ENCODE measurements at places on chromosomes 12 and 14.

GRCh38 chr14:51335531-51335930, 95.5 kb downstream of the TMX1 start:
- DNase-seq = no peak

DNA sequence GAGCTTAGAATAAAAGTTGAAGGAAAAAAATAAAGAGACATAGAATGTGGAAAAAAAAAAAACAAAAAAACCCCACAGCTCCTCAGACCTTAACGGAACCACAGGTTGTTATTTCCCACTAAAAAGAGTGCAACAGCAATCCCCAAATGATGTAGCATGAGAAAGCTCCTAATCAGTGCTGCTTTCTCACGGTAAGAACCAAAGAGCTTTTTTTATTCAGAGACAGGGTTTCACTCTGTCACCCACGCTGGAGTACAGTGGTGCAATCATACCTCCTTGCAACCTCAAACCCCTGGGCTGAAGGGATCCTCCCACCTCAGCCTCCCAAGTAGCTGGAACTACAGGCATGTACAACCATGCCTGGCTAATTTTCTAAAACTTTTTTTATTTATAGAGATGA, 13.3 kb downstream of the NDUFA12 start:
- no peak for DNase-seq

GRCh38 chr14:101634850-101635748, 73.8 kb downstream of the DIO3 start:
- no peak for DNase-seq

DNA sequence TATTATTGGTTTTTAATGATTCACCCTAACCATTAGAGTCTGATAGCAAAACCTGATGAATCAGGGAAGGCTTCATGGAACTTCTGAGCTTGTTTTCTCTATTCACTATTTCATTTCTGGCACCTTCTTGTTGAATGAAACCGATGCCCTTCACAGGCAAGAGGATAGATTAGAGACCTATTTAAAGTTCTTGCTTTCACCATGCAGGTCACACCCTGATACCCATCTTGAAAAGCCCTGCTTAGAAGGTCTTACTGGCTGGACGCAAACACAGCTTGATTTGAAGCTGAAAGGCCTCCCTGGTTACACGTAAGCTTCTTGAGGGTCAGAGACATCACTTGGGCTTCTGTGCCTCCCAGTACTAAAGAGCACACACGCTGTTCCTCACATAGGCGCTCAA, 29.2 kb downstream of the TMEM229B start:
- no peak for DNase-seq

- no peak for DNase-seq
Observed at GRCh38 chr12:4191642-4192041, 81.9 kb upstream of the CCND2 start.

GRCh38 chr14:51082349-51082748, 12.6 kb downstream of the TRIM9 start:
- DNase-seq = no peak

GRCh38 chr12:67681105-67681778, 32.7 kb downstream of the DYRK2 start:
- no peak for DNase-seq

GRCh38 chr14:58098507-58098906, 53.5 kb downstream of the ARMH4 start:
- no peak for DNase-seq

- no peak for DNase-seq
Observed at GRCh38 chr14:98160901-98161300, 1111.1 kb downstream of the BCL11B start.
